GM12892 (cell line): ENCODE measurements at places on chromosomes 2 and 18.

DNA sequence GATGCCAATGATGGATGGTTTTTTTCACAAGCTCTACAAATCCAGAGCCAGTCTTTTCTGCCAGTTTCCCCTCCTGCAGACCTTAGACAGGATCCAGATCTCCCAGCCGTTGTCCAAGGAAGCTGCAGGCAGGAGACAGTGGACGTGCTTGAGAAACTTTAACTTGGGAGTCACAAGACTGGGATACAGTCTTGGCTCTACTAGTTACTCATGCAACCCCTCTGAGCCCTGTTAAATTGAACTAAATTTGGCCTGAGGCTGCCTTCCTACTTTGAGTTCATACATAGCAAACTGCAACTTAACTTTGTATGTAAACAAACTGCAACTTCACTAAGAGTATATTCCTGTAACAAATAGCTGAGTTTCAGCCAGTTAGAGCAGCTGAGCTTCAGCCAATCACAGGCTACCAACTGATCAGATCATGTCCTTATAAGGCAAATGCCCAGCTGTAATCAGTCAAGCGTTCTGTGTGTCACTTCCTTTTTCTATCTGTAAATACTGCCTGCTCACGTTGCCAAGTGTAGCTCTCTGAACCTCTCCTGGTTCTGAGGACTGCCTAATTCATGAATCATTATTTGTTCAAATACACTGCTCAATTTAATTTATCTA lies 140.9 kb downstream of the CAPN13 start:
- no peak for DNase-seq

DNA sequence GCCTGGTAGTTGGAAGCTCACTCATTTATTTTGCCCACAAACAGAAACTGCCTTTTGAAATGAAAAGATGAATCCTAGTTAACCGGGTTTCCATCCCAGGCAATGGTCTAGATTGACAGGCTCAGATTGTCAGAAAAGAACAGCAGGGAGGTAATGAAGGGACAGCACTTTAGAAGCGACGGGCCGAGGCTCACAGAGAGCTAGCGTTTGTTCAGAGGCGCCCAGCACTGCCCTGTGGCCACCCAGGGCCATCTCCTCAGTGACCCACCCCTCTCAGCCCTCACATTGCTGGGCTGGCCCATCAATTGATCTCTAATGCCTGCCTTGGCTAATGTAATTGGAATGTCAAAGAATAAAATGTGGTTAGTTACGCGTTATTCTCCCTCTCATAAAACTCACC lies 304.8 kb downstream of the CDCA7 start:
- no peak for DNase-seq

DNA sequence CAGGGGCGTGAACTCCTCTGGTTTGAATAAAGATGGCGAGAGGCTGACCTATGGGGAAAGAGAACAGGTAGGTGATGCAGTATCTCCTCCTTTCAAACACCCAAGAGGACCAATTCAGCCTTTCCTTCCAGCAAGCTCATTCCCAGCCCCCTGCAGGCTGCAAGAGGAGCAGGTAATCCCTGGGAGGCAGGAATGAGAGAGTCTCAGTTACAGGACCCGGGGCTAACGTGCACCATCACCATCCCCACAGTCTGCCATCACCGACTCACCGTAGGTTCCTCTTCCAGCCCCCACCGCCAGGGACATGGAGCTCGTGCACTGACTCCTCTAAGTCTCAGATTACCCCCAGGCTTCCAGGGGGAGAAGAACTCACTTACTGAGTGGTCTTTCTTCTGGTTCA lies 26.7 kb downstream of the XDH start:
- DNase-seq, result no peak

DNA sequence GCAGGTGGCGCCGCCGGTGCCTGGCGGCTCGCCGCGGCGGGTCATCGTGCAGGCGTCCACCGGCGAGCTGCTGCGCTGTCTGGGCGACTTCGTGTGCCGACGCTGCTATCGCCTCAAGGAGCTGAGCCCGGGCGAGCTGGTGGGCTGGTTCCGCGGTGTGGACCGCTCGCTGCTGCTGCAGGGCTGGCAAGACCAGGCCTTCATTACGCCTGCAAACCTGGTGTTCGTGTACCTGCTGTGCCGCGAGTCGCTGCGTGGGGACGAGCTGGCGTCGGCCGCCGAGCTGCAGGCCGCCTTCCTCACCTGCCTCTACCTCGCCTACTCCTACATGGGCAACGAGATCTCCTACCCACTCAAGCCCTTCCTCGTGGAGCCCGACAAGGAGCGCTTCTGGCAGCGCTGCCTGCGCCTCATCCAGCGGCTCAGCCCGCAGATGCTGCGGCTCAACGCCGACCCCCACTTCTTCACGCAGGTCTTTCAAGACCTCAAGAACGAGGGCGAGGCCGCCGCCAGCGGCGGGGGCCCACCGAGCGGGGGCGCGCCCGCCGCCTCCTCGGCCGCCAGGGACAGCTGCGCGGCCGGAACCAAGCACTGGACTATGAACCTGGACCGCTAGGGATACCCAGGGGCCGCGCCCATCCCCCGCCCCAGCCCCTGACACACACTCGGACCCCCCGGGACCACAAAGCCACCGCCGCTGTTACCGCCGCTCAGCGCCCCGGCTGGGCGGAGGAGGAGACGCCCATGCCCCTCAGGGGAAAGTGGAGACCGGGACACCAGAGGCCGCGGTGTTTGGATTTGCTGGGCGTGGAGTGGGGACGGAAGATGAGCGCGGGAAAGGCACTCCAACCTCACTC lies 1.1 kb downstream of the CDK5R2 start:
- no peak for DNase-seq

DNA sequence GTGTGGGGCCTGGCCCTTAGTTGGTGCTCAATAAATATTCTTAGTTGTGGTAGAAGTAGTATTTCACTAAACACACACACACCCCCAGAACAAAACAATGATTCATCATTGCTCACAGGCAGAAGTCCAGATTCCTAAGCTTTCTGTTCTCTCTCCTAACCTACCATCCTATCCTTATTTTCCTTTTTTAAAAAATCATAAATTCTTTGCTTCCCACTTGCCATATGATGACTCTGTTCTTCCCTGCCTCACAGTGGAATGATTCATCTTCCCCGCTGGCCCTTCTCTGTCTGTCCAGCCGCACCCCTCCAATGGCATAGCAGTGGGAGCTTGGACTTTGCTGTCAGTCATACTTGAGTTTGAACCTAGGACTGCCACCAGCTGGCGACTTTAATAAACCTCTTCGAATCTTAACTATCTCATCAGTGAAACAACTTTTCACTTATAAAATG lies 5.2 kb downstream of the EML6 start:
- no peak for DNase-seq

DNA sequence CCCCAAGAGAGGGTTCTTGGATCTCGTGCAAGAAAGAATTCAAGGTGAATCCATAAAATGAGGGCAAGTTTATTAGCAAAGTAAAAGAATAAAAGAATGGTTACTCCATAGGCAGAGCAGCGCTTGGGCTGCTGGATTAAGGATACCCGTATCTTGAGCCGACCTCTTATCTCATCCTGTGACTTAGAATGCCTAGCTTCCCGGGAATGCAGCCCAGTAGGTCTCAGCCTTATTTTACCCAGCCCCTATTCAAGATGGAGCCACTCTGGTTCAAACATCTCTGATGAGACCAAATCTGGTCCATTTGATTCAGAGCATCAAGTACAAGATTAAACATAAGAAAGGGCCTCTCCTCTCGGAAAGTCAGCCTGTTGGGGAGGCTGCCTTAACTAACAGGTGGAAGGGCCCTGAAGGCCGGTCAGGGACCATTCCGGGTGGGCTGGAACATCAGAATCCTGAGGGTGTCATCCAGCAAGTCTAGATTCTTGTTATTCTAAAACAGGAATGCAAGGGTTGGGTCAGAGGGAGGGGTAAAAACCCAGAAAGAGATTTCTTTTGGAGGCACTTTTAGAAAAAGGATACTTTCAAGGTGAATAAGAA lies 5.8 kb downstream of the PSD4 start:
- no peak for DNase-seq

DNA sequence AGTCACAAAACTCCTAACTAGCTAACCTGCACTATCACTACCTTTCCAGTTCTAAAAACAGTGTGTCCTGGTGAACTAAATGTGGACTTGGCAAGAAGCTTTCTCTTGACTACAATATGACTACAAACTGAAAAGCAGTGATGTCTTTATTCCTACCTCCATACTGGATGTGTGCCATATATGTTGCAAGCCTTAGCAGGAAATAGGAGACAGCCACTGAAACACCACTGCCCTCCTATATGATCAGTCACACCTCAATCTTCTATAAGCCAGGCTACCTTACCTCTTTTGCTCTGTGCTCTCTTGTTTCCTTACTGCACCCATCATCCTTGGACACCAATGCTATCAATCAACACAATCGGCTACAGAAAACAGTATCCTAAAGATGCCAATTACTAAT lies 34.1 kb downstream of the SS18 start:
- no peak for DNase-seq

GRCh38 chr2:216770050-216770449 lies 74.7 kb upstream of the IGFBP5 start:
- DNase-seq, result no peak

DNA sequence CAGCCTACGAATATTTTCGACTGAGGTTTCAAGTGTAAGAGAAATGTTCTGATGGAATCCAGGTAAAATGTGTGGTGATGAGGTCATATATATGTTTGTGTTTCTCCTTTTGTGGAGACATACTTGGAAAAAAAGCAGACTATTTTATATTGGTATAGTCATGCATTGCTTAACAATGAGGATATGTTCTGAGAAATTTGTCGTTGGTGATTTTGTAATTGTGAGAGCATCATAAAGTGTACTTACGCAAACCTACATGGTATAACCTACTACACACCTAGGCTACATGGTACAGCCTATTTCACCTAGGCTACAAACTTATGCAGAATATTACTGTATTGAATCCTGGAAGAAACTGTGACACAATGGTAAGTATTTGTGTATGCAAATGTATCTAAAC lies 1849.9 kb upstream of the CELF4 start:
- no peak for DNase-seq

- no peak for DNase-seq
These were observed 65.3 kb downstream of the TNS1 start for GRCh38 chr2:217937446-217937845.

DNA sequence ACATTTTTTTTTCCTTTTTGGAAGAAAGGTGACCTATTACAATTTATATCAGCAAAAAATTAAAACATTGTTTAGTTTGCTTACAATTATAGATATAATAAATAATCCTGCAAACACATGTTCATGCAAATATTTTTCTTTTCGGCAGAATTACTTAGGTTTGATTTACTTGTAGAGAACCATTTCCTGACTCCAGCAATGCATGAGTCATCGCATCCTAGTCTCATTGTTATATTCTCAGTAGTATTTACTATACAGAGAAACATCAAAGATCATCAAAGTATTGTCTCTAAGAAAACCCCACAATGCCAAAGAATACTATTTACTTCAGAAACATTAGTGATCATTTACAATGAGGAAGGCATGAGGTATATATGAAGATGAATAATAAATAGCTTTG lies 40.4 kb upstream of the MTIF2 start:
- no peak for DNase-seq

DNA sequence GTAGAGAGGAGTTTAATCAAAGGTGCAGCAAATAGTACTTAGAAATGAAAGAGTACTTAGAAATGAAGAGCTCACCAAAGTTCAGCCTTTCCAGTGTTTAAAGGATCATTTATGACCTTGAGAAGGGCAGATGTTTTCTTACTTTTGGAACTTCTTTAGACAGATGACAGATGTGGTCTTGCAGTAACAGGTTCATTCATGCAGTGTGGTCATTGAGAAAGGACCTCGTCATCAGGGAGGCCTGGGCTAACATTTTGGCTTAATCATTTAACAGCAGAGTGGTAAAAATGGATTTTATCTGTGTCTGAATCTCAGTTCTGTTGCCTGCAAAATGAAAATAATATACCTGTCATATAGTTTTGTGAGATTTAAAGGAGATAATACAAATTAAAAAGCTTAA lies 75.1 kb upstream of the NT5C1B start:
- no peak for DNase-seq

- no peak for DNase-seq
These were observed 43.2 kb upstream of the GPR75 start for GRCh38 chr2:53903011-53903410.

- no peak for DNase-seq
These were observed 117.7 kb downstream of the GPD2 start for GRCh38 chr2:156553714-156554442.

GRCh38 chr2:224947566-224947965 lies 94.7 kb downstream of the DOCK10 start:
- DNase-seq, result no peak

- no peak for DNase-seq
These were observed at the start of gene NYAP2 for GRCh38 chr2:225399504-225399903. Gene NYAP2 (plus strand): TSS chr2:225399710. CDS start chr2:225408881, 9,171 bp downstream.

DNA sequence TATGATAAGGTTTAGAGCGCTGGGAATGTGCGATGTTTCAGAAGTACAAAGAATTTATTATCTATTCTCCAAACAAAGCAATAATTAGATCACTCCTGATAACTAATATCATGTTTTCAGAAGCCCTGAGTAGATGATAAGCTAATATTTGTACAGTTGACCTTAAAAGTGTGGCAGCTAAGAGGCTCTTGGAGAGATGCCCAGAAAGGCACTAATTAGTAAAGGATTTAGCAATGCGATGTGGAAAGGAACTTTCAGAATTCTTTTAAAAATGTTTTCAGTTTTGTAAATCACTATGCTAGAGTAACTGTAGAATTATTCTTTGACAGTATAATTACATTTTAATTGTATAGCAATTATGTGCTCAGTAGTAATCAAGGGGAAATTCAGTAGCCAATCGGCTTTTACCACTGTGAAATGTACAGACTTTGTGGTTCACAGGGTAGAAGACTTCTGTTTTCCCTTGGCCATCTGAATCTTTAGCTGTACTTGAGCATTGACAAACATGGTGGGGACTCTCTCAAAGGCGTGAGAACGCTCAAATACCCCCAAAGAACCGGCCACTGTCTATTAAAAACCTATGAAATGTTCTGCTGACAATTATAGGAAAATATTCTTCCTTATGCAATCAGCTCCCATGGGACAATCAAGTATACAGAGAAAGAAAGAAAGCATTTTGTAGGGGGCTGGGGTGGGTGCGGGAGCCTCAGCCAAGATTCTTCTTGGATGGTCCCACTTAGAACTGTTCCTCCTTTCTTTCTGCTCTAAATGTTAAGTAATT lies 262.8 kb upstream of the AGAP1 start:
- DNase-seq, result no peak

DNA sequence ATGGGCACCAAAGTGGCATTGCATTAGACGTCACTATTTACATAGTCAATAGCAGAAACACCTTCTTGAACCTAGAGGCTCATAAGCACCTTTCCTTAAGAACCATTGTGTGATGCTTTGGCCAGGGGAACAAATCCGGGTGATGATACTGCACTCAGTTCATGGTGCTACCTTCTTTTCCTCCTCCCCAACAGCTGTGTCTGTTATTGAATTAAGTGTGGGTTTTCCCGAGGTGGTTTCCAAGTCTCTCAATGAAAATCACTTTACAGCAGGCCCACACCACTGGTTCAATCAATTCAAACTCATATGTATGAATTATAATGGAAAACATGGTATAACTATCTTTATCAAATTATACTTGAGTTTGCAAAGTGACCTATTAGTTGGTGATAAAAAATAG lies 9.3 kb upstream of the EFEMP1 start:
- DNase-seq, result no peak

- DNase-seq, result no peak
These were observed 583.4 kb upstream of the LRRTM1 start for GRCh38 chr2:80887841-80888378.
